ENCODE measurements at places on chromosomes 13 and 19. TPM values are rescaled to one million over a fixed set of nuclear protein-coding genes. Genes with fewer than 3 reads are reported as not detected.

The FBXO27 gene
- 0.66 TPM for total RNA-seq

The PEAK3 gene
- 0.09 TPM for total RNA-seq

The SYNE4 gene
- total RNA-seq = 1.5 TPM

The SRRM5 gene
- 1.4 TPM for total RNA-seq

The LIPE gene
- 25.5 TPM for total RNA-seq
